ENCODE measurements at places on chromosomes 2 and 18. TPM values are rescaled to one million over a fixed set of nuclear protein-coding genes. Genes with fewer than 3 reads are reported as not detected.

SFT2D3 gene
- polyA plus RNA-seq = 2.3 TPM

TPO gene
- polyA plus RNA-seq = 0.04 TPM

WNT10A gene
- polyA plus RNA-seq = 6.6 TPM

- no peaks in the 10 kb centered on the region for H3K27me3 ChIP-seq
- no peak overlapping the region for H3K4me3 ChIP-seq
- no peak overlapping the region for H3K27ac ChIP-seq
Measured at GRCh38 chr2:106085181-106085940, 108.7 kb downstream of the UXS1 start.

DNA sequence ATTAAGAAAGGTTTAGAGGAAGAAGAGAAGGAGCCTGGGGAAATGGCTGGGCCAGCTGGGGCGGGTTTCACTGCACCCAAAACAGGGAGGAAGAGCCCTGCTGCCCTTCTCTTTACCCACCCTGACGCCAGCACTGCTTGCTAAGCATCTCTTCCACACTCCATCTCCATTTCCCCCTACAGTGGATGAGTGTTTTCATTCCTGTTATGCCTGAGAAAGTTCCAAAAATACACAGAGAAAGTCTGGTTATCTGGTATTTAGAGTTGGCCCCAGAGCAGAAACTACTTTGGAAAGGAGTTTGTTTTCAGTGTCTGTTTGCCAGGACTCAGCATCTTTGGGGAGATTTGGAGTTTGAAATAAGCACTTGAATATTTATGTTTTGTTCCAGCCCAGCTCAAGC, 451.0 kb downstream of the SLC4A3 start:
- no peaks in the 10 kb centered on the region for H3K4me1 ChIP-seq
- DNase-seq = no peak
- H3K27me3 ChIP-seq = no peaks in the 10 kb centered on the region
- H3K36me3 ChIP-seq = no peaks in the 10 kb centered on the region
- H3K27ac ChIP-seq = no peak overlapping the region

GRCh38 chr2:128787616-128788015, 468.9 kb upstream of the HS6ST1 start:
- peaks cover 3% of the 10 kb centered on the region for H3K27me3 ChIP-seq
- no peak for DNase-seq
- H3K27ac ChIP-seq = no peak overlapping the region
- H3K36me3 ChIP-seq = no peaks in the 10 kb centered on the region

DNA sequence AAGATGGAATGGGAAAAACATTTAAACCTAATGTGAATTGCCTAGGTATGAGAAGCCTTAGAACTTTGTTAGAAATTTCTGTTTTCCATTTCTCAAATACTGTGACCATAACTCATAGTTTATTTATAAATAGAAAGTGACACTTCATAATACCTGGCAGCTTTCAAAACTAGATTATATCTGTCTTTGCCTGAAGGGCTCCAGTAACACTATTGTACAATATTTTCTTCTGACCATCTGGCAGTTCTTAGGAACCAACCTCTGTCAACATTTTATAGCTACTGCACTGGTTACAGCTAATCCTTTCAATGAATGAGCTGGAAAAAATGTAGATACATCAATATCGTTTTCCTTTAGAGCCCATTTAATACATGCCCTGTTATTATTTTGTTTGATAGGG, 237.4 kb downstream of the CAMKMT start:
- H3K4me1 ChIP-seq = peaks cover 11% of the 10 kb centered on the region
- H3K4me3 ChIP-seq = no peak overlapping the region
- no peaks in the 10 kb centered on the region for H3K36me3 ChIP-seq
- no peaks in the 10 kb centered on the region for H3K27me3 ChIP-seq
- DNase-seq = no peak
- H3K27ac ChIP-seq = no peak overlapping the region

DNA sequence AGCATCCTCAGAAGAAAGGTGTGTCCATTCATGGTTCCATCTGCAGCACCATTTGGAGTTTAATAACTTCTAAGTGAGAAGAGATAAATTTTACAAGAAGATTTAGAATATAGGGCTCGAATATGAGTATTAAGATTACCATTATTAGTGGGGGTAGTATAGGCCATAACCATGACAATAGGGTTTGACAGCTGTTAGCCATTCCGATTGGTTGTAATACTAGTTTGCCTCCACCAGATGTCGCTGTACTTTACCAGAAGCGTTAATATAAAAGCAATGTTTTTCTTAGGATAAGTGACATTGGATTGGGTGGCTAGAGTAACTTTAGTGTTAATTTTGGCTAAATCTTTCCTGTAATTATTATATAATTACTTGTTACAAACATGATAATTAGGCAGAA, 107.5 kb upstream of the SRD5A2 start:
- H3K4me3 ChIP-seq = no peak overlapping the region
- H3K4me1 ChIP-seq = no peaks in the 10 kb centered on the region
- DNase-seq = no peak
- no peaks in the 10 kb centered on the region for H3K27me3 ChIP-seq
- no peaks in the 10 kb centered on the region for H3K36me3 ChIP-seq
- H3K27ac ChIP-seq = no peak overlapping the region

DNA sequence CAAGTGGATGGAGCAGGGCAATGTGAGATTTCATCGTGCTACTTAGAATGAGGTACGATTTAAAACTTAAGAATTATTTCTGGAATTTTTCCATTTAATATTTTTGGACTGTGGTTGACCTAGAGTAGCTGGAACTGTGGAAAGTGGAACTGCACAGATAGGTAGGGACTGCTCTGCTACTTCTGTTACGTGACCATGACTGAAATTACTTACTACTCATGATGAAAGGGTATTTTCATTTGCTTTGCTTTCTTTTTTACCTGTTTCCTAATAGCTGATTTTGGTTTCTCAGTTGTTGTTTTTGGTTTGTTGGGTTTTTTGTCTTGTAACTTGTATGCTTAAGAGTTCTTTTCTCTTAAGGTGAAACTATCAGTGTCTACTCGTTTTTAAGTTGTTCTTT, 11.4 kb downstream of the UBE2E3 start:
- no peak overlapping the region for H3K27ac ChIP-seq
- DNase-seq = no peak
- peaks cover 6% of the 10 kb centered on the region for H3K36me3 ChIP-seq
- H3K4me1 ChIP-seq = peaks cover 4% of the 10 kb centered on the region
- no peak overlapping the region for H3K4me3 ChIP-seq
- H3K27me3 ChIP-seq = no peaks in the 10 kb centered on the region

GRCh38 chr2:166373539-166373938, 2.2 kb downstream of the SCN9A start:
- no peak overlapping the region for H3K4me3 ChIP-seq
- no peak for DNase-seq
- H3K27ac ChIP-seq = no peak overlapping the region
- H3K36me3 ChIP-seq = no peaks in the 10 kb centered on the region

GRCh38 chr2:102147935-102148334, 5.4 kb downstream of the IL1R1 start:
- no peaks in the 10 kb centered on the region for H3K36me3 ChIP-seq
- DNase-seq = no peak
- no peaks in the 10 kb centered on the region for H3K27me3 ChIP-seq
- H3K4me1 ChIP-seq = no peaks in the 10 kb centered on the region
- no peak overlapping the region for H3K27ac ChIP-seq
- H3K4me3 ChIP-seq = no peak overlapping the region

DNA sequence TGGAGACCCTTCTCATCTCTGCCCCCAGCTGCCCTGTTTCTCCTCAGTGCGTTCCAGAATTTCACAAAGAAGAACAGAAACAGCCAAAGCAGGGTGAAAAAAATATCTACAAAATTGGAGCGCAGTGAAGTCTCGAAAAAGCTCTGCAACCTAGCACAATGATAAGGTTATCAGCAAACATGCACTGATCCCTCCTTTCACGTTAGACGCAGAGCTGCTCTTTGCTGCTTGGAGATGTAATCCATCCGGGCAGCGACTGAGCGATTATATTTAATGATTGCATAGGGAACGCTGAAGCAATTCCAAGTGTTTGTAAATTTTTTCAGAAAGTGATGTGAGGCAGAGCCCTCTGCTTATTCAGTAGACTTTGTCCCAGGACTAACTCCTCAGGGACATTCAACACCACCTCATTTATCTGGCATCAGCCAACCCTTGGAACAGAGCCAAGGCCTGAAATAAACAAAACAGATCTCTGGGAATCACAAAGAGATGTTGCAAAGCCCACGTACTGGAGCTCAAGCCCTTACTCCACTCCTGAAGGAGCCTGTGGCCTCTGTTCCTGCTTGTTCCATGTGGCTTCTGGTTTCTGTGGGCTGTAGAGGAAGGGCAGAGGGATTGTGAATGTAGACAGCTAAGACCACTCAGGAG, 172.6 kb upstream of the BCL2L11 start:
- H3K36me3 ChIP-seq = no peaks in the 10 kb centered on the region
- H3K27ac ChIP-seq = no peak overlapping the region
- H3K4me3 ChIP-seq = no peak overlapping the region
- H3K4me1 ChIP-seq = no peaks in the 10 kb centered on the region
- no peak for DNase-seq
- peaks cover 8% of the 10 kb centered on the region for H3K27me3 ChIP-seq

DNA sequence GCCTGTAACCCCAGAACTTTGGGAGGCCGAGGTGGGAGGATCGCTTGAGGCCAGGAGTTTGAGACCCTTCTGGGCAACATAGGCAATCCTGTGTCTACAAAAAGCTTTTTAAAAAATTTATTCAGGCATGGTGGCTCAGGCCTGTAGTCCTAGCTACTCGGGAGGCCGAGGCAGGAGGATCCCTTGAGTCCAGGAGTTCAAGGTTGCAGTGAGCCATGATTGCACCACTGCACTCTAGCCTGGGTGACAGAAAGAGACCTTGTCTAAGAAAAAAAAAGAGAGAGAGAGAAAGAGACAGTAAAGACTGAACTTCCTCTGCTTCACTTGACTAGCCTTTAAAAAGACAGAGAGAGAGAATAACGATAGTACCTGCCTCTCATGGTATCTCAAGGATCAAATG, 62.4 kb downstream of the INPP5D start:
- DNase-seq = no peak
- H3K27me3 ChIP-seq = peaks cover 7% of the 10 kb centered on the region
- H3K27ac ChIP-seq = no peak overlapping the region
- H3K4me3 ChIP-seq = no peak overlapping the region
- no peaks in the 10 kb centered on the region for H3K36me3 ChIP-seq

All from keratinocyte (primary cell).